ENCODE measurements at places on chromosomes 5 and 9.

GRCh38 chr5:160792732-160793529 is 59.1 kb downstream of the ATP10B start:
- DNase-seq = no peak

GRCh38 chr5:74402553-74402952 is 238.0 kb downstream of the ENC1 start:
- no peak for DNase-seq

- no peak for DNase-seq
Measured at GRCh38 chr9:27572918-27573633, at the start of gene C9orf72. Gene C9orf72 (minus strand): TSS chr9:27573481. CDS start chr9:27567120, 6,361 bp downstream.

GRCh38 chr5:158388021-158388420 is 529.1 kb upstream of the CLINT1 start:
- DNase-seq = no peak

DNA sequence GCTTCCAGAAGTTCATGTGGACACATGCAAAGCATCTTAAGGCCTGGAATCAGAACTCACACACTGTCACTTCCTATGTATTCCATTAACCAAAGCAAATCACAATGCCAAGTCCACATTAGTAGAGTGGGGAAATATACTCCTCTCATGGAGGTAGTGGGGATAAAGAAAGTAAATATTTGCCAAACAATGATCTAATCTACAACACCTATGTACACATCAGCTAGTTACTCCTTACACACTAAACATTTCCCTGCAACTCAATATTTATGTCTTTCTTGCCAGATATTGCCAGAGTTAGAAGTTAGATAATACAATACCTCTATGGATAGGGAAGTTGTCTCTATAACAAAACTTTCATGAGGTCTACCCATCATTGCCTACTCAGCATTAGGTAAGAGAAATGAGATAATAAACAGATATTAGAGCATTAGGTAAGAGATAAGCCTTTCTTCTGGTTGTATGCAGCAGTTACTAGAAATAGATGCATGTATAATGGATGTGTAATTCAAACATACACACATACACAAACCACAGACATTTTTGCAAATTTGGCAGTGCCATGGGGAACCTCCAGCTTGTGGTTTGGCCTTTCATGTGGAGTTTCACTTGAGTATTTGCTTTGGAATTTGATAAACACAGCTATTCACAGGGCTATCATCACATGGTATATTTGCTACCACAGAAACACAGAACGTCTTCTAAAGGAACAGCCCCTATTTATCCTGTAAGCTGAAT is 196.5 kb downstream of the TLE1 start:
- no peak for DNase-seq

DNA sequence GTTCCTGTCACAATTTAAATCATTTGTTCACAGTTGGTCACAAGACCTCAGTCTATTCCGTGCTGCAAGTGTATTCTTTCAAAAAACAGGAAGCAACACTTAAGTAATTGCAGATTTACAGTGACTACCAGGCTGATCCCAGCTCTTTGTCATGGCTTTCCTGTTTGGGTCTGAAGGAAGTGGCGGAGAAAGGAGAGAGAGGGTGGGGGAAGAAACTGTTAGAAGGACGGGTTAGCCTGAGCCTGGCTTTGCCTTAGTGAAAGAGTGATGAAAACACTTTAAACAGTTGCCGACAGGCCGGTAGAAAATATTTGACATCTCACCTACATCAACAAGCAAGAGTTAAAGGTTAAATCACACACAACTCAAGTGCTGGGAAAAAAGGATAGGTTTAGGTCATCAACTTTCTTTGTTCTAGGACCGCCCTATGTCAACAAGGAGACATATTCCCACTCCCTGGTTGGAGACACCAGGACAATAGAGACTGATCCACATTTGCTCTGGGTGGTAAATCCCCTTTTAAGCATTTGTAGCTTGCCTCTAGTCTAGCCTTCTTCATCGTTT is 102.2 kb upstream of the DAB2 start:
- DNase-seq = peak; percentile 37

DNA sequence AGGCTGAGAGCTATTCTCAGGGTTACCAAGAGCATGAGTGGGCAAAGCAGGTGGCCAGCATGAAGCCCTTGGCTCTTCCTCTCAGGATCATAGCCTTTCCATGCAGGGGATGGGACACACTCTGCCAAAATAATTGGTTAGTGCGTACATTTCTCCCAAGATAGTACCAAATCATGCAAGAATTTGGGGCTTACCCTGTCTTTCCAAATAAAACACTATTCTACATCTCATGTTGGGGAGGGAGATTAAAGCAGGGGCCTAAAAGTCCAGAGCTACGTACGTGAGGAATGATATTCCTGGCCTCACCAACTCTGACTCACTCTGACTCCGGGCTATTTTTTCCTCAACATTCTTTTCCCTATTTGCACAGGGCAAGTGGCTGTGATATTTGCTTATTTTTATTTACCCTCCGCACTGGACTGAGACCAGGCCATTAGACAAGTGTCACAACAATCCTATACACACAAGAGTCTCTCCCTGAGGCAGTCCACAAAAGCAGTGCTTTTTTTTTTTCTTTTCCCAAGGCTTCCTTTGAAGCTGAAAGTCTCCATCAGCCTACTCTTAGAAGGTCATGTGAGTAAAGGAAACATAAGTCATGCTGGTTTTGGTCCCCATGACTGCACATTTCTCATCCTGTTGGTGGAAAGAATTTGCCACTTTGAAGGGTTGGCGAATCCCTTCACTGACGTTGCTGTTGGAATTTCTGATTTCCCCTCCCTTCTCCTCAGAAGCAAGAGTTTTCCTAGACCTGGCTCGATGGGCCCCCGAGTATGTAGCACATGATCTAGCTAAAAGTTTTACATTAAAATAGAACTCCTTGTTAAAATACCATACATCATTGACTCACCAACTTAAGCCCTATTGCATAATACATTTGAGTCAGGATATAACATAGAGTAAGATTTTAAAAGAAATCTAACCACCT is 40.0 kb downstream of the TMEM252 start:
- no peak for DNase-seq

- DNase-seq = no peak
Measured at GRCh38 chr5:109690242-109690974, 681 bp downstream of the MAN2A1 start.

GRCh38 chr9:107389617-107390071 is 99.9 kb downstream of the KLF4 start:
- DNase-seq = no peak

GRCh38 chr9:76463211-76463610 is 4.2 kb downstream of the GCNT1 start:
- no peak for DNase-seq

GRCh38 chr5:75337366-75338021 is 474 bp downstream of the HMGCR start:
- DNase-seq = no peak

DNA sequence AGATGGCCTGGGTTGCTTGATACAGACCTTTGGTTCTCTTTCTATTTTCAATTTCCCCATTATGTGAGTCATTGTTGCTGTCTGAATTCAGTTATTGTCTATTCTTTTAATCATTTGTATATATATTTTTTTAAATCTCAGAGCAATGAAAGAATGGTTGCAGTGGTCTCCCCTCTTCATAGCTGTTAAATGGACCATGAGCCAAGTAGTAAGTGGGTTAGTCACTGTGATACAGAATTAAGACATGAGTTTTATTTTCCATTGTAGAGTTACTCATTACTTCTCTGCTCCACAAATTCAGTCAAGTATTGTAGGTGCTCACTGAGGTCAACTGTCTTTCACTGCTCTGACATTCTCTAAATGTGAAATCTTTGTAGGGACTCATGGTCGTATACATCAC is 174.6 kb upstream of the GRAMD2B start:
- no peak for DNase-seq

- DNase-seq = no peak
Measured at GRCh38 chr5:124457101-124457500, 289.3 kb downstream of the ZNF608 start.

DNA sequence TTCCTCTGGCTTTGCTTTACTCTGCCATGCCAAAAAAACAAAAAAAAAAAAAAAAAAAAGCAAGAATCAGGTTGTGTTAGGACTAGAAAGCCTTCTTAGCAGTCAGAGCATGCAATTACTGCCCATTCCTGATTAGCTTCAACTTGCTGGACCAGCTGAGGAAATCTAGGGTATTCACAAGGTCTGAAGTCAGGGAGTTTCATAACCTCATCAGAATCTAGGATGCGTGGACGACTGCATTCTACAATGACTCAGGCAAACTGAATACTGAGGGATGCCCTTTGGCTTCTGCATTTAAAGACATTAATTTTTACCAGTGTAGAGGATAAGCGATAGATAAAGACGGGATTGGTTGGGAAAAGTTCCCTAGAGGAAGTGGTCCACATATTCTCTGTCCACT is 39.2 kb upstream of the SHOC1 start:
- no peak for DNase-seq

- no peak for DNase-seq
Measured at GRCh38 chr5:107257885-107258520, 412.7 kb downstream of the EFNA5 start.

- no peak for DNase-seq
Measured at GRCh38 chr9:438066-438465, 223.4 kb downstream of the DOCK8 start.

- DNase-seq = no peak
Measured at GRCh38 chr5:175738126-175738525, 80.3 kb downstream of the HRH2 start.

Data from SIG-M5 (cell line).